ENCODE measurements at places on chromosomes 6 and 20.
A peak's percentile ranks its signal among the peaks of the same experiment; 100 is the strongest.

DNA sequence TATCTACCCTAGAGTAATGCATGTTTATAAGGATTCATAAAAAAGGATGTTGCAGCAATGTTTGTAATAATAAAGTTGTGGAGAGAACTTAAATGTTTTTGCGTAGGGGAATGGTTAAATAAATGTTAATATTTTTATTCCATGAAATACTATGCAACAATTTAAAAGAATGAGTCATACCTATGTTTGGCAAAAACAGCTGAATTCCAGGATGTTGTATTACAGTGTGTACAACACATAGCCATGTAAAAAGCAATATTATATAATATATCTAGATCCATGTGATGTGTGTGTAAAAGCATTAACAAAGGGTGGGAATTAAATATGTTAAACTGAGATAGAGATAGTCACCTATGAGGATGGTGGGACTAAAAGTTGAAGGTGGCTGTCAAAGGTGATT is 21.1 kb upstream of the PKIB start:
- DNase-seq = no peak

DNA sequence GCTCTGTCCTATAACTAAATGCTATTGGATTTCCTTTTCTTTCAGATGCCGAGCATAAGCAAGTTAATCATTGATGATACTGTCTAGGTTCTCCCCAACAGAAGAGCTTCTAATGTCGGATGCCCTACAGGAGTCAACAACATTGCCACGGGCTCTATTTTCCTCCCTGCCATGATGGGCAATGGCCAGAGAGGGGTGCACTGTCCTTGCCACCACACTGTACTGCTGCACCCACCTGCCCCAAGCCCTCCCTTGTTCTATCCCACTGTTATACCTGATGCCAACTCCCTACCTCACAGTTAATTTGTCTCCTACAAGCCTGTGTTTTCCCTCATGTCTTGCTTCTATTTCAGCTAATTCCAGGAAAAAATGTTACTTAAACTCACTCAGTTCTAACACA is 773.6 kb upstream of the CHD6 start:
- no peak for DNase-seq

- peak; percentile 63 for DNase-seq
Measured at GRCh38 chr6:157557559-157557958, 176.6 kb downstream of the ZDHHC14 start.

DNA sequence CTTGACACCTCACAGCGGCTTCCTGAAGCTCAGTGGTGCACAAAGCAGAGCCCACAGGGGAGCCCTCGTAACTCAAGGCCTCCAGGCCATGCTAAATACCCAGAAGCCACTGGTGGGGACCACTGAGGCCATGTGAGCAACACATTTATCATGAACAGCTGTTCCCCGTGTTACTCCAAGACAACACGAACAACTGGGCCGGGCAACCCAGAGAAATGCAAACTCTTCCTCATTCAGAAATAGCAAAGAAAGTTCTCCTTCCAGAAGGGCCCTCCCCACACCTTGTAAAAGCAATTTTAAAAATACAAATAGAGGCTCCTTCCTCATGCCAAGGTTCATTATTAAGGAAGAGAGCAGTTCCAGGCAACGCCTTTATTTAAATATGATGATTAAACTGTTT is 36.3 kb upstream of the SLCO4A1 start:
- DNase-seq = no peak

DNA sequence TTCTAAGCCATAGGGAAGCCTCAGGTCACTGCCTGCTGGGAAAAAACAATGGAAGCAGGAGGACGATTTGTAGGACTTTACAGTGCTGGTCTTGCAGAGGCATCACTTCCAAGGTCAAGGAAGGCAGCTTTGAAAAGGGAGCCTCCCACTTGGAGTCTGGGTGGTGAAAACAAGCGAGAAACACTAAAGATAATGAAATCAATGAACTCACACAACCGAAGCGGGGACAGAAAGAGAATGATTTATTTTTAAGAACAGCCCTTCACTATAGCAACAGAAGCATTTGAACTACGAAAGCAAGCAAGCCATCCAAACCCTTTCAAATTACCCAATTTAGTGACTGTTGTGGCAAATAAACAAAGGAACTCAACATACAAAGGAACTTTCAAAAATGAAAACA is 227.5 kb downstream of the THBS2 start:
- DNase-seq = no peak

DNA sequence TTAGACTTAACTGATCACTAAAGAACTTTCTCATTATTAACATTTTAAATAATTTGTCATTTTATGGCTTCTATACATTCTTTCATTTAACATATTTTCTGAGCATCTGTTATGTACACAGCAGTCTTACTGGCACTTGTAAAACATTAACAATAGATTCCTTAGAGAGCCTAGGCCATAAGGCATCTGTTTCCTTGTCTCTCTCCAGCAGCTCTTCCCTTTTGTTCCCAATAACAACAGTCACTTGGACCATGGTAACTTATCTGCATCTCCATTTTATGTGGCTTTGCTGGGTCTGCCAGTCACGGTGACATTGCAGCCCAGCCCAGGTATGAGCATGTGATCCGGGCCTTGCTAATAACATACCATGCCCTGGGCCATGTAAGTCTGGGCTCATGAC is 11.7 kb upstream of the TASP1 start:
- no peak for DNase-seq

DNA sequence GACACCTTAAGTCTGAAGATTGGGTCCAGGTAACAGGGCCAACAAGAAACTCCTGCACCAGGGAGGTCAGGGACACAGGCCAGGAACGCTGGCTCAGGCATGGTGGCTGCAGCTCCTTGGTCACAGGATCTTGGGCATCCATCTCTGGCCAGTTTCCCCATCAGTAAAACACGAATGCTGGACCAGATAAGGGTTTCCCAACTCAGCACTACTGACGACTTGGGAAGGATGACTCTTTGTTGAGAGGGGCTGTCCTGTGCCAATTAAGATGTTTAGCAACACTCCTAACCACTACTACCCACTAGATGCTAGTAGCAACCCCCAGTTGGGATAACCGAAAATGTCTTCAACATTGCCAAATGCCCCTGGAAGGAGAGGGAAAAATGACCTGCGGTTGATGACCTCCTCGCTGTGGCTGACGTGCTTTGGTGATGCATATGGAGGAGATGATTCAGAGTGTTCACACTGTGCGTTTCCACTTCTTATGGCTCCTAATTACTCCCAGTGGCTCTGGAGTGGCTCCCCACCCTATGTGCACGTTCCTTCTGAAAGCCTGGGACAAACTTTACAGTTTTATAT is 261.9 kb downstream of the CDH26 start:
- DNase-seq = no peak
